Cerebellar cortex (tissue), 1 donor: ENCODE measurements at places on chromosomes 16 and 17.
A peak's percentile ranks its signal among the peaks of the same experiment; 100 is the strongest.

GRCh38 chr17:7883781-7884386 is 4.7 kb upstream of the CHD3 start:
- no peak for DNase-seq

GRCh38 chr17:72535779-72536178 is 415.0 kb downstream of the SOX9 start:
- DNase-seq, result no peak

- no peak for DNase-seq
Observed at GRCh38 chr16:15960124-15960971, 10.9 kb downstream of the ABCC1 start.

- DNase-seq, result peak; percentile 59
Observed at GRCh38 chr16:533391-534123, 6.0 kb downstream of the CAPN15 start.

- DNase-seq, result no peak
Observed at GRCh38 chr17:33052856-33053255, 61.2 kb downstream of the SPACA3 start.

DNA sequence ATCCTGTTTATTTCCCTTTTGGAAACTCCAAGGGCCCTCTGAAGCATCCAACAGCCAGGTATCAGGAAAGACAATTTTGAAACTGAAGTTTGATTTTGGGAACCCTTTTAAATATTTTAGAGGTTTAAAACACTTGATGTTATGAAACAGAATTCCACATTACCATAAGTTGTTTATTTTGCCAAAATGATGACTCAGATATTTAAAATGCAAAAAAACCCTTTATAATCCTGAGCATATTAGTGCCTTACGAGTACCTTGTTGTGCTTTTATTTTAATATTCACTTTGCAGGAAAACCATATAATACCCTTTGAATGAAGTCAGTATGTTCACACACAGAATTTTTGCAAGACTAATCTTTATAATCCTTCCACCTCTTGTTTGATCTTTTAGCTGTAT is 765.1 kb upstream of the CA10 start:
- no peak for DNase-seq

DNA sequence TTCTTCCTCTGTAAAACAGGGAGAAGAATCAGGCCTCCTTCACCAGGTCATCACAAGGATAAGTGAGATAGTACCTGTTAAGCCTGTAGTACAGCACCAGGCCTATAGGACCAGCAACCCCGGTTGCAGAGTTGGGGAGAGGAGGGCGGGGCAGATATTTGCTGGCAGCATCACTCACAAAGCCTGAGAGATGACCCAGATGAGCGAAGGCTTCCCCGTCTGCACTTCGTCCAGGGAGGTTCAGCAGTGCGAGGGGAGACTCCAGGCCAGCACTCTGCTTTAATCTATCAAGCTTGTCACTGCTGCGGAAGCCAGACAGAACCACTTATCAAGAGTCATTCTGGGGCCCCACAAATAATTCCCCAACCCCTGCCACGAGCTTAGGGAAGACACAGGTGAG is 15.8 kb upstream of the RBBP6 start:
- no peak for DNase-seq

GRCh38 chr16:76222087-76222486 is 55.1 kb upstream of the CNTNAP4 start:
- DNase-seq, result no peak

- DNase-seq, result no peak
Observed at GRCh38 chr17:37177254-37177870, 198.4 kb upstream of the C17orf78 start.

GRCh38 chr17:64783556-64784352 is 121.6 kb upstream of the SMURF2 start:
- DNase-seq, result no peak

- peak; percentile 33 for DNase-seq
Observed at GRCh38 chr16:89828870-89829629, 775 bp downstream of the SPIRE2 start.

DNA sequence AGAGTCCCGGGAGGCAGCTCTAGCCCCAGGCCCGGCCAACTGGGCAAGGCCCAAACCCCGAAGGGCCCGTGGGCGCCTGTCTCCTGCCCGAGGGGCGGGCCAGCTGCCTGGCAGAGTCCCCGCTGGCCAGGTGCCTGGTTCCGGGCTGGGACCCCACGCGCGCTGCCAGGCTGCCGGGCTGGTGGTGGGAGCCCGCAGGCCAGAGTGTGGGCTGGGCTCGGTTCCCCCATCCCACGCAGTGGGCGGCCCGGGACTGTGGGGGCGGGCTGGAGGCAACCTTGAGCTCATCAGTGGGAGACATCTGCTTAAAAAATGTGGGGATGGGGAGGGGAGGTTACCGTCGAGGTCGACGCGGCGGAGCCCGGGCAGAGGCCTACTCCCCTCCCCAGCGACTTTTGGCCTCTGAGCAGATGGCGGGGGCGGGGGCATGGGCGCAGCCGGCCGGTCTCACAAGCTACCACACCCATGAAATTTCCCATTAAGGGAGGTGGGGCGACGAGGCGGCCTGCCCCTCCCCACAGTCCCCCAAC is 176.4 kb upstream of the GSE1 start:
- no peak for DNase-seq

DNA sequence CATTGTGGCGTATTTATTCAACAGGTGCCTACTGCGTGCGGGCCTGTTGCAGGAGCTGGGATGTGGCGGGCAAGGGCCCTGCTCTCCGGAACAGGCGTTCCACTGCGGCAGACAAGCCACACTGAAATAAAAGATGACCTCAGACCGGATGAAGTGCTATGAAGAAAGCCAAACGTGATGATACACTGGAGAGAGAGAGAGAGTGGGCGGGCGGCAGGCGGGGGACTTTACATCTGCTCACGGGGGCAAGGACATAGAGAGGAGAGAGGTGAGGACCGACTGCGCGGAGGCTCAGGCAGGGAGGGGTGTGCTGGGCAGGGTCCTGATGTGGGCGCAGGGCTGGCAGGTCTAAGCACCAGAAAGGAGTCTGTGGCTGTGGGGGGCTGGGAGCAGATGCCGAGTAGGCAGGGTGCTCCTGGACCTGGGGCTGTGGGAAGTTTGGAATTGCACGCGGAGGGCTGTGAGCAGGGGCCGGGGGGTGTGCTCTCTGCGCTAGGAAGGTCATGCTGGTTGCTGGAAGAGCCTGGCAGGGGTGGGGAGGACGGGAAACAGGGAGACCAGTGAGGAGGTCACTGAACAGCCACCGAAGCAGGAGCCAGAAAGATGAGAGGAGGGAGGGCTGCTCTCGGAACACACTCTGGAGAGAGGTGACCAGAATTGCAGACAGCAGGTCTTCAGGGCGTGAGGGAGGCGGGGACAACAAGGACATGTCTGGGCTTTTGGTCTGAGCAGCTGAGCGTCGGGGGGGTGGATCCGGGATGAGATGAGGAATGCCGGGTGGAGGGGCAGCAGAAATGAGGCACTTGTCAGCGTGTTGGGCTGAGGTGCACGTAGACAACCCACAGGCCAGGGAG is 9.9 kb downstream of the MXRA7 start:
- DNase-seq, result peak; percentile 67

- DNase-seq, result no peak
Observed at GRCh38 chr17:56262803-56263202, 109.5 kb downstream of the ANKFN1 start.

GRCh38 chr16:49089533-49089932 is 192.1 kb downstream of the CBLN1 start:
- no peak for DNase-seq

GRCh38 chr16:25033852-25034251 is 18.7 kb upstream of the ARHGAP17 start:
- no peak for DNase-seq

GRCh38 chr17:41196068-41196467 is 6.4 kb downstream of the KRTAP9-1 start:
- no peak for DNase-seq

- no peak for DNase-seq
Observed at GRCh38 chr17:1871756-1872155, 42.0 kb downstream of the RPA1 start.

GRCh38 chr16:66224626-66225025 is 141.9 kb upstream of the CDH5 start:
- no peak for DNase-seq

- DNase-seq, result peak; percentile 59
Observed at GRCh38 chr17:77127735-77128361, 12.9 kb upstream of the SEC14L1 start.

DNA sequence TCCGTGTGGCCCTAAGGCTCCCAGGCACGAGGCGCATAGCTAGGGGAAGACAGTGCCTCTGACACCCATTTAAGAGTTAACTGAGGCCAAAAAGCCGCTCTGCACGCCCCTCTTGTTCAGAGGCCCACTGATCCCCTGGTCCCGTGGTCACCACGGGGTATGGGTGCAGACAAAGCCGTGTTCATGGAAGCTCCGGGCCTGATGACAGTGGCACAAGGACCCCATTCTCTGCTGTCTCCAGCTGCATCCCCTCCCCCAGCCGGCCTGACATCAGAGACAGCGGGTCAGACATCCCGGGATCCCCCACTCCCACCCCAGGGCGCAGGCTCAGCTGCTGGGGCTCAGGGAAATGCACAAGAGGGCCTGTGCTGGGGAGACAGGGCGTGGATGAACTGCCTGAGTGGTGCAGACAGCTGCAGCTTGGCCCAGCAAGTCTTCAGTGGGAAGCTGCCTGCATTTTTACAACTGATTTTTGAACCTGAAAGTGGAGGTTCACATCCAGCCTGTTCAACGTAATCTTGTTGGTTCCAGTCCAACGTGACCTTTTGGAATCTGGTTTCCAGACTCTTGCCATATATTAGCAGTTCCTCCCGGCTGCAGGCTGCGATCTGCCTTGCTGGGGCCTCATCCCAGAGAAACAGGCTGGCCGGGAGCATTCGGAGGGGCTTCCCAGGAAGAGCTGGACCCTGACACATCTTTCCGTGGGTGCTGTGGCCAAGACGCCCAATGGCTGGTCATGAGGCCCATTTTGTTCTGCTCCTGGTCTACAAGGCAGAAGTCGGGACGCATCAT is 9.7 kb upstream of the BAHCC1 start:
- DNase-seq, result no peak

DNA sequence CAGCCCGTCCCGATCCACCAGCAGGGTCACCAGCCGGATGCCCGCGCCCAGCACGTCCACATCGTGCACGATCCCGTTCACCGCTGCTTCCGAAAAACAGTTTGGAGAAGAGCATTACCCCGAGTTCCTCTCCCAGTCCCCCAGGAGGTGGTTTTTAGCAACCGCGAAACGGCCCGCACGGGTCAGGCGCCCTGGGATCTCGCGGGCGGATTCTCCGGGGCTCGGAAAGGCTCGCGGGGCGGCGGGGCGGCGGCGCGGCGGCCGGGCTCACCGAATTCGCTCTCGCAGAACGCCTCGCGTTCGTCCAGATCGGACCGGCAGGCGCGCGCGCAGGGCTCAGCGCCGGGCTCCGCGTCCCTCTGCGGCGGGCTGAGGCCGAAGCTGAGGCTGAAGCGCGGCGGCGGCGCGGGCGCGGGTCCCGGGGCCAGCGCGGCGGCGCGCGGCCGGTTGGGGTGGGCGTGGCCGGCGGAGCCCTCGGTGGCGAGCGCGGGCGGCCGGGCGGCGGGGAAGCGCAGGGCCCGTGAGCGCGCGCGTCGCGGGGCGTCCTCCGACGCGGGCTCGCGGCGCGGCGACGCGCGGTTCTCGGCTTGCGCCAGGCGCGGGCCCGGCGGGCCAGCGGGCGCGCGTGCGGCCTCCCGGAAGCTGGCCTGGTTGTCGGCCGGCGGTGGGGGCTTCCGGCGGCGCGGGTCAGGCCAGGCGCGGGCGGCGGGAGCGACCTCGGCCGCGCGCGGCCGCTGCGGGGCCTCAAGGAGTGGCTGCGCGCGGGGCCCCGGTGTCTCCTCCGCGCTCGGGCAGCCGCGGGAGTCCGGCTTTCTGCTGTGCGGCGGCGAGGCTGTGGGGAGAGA is 2.9 kb downstream of the C17orf58 start:
- DNase-seq, result peak; percentile 60

DNA sequence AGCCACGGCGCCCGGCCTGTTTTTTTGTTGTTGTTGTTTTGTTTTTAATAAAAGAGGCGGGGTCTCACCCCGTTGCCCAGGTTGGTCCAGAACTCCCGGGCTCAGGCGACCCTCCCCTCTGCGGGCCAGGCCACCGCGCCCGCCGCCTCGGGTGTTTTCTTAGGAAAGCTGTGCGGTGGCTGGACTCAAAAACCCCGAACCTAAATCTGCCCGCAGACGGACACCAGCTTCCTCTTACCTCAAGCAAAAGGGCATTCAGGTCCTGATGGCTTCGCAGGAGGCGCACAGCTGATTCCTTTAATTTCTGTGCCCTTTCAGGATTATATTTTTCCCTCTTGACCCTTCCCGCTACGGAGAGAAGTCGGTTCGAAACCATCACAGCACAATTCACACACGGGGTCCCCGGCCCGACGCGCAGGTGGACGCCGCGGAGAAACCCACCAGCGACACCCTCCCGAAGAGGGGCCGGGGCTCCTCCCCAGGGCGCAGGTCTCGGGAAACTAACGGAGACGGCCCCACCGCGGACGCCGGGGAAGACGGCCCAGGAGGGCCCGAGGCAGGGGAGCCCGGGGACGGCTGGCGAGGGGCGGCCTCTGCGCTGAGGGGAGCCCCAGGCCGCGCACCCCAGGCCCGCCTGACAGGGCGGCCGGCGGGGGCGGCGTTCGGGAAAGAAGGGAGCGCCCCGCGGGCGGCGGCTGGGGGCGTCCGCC is 653 bp downstream of the FANCA start:
- no peak for DNase-seq

DNA sequence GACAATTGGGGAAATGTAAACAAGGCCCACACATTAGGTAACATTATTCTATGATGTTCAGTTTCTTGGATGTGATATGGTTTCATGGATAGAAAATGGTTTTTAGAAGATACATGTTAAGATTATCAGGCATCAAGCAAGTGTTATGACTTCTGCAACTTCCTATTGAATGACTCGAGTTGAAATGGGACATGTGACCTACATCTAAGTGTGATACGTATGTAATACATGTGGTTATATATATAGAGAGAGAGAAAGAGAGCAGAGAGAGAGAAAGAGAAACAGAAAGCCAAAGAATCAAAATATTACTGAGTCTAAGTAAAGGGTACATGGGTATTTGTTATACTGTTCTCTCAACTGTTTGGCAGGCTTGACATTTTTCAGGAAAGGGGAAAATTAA is 1.7 kb downstream of the TMEM170A start:
- no peak for DNase-seq

DNA sequence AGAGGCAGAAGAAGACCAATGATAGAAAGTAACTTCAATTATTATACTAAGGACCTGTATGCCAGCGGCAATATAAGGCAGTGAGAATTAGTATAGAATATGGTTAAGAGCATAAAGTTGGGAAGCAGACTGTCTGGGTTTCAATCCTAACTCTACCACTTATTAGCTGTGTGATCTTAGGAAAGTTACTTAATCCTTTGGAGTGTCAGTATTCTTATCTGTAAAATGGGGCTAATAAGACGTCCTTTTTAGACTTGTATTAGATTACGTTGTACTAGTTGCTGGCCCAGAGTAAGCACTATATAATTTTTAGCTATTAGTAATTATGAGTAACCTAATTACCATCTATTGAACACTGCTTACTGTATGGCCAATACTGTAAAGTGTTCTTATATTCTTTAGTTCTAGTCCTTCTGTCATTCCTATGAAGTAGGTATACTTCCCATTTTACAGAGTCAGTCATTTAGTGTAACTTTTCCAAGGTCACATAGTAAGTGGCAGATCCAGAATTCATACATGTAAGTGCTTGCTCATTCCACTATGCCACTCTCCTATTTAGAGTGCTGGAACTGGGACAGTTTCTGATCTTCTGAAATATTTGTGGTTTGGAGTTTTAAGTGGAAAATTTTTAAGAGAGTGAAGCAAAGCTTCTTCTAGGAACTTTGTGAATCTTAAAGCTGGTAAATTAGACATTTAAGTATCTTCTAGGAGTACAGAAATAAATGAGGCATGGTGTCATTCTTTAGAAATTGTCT is 22.5 kb downstream of the HEATR9 start:
- DNase-seq, result no peak
